ENCODE measurements at places on chromosomes 2 and 18.

- no peak for DNase-seq
These were observed 58.7 kb downstream of the SLC40A1 start for GRCh38 chr2:189521699-189522434.

- DNase-seq: peak; percentile 48
These were observed 73.8 kb downstream of the HDAC4 start for GRCh38 chr2:239326831-239327535.

DNA sequence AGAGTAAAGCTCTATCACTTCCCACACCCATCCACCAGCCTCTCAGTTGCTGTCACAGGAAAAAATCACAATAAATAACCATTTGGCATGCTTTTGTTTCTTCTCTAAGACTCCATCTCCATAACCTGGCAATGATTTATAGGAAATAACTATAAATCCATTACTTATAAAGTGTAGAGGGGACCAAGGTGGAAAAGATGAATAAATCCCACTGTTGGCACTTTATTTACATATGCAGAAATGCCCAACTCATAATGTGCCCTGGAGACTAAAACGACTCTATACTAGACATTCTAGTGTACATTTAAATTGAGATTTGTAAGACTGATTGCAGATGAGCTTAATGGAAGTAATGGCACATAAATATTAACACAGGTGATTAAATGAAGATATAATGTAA is 7.5 kb upstream of the NOSTRIN start:
- DNase-seq: no peak

DNA sequence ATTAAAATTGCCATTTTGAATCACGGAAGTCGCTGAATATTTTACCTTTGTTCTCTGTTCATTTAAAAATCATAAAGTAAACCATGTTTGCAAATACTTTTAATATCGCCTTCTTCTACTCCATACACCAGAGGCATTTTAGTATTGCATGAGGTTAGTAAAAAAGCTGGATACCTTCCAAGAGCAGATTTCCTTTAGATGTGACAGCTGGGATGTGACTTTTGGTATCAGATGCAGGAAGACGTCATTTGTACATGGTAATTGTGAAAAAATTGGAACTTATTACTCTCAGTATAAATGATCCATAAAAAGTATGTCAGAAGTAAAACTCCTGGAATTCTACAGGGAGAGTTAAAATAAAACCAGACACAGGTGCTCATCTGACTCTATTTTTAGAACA is 89.5 kb downstream of the SLC4A10 start:
- no peak for DNase-seq

- no peak for DNase-seq
These were observed 4.0 kb upstream of the BCL11A start for GRCh38 chr2:60557486-60557864.

All from stimulated activated CD4-positive, alpha-beta T cell treated with anti-CD3 and anti-CD28 coated beads, Interleukin-12 subunit alpha, Interleukin-12 subunit beta, amount 100 ng/mL, for 24 hours (primary cell).